ENCODE measurements at places on chromosomes 11 and 22.

- DNase-seq = no peak
Observed at GRCh38 chr11:111364503-111364902, 14.6 kb downstream of the POU2AF1 start.

DNA sequence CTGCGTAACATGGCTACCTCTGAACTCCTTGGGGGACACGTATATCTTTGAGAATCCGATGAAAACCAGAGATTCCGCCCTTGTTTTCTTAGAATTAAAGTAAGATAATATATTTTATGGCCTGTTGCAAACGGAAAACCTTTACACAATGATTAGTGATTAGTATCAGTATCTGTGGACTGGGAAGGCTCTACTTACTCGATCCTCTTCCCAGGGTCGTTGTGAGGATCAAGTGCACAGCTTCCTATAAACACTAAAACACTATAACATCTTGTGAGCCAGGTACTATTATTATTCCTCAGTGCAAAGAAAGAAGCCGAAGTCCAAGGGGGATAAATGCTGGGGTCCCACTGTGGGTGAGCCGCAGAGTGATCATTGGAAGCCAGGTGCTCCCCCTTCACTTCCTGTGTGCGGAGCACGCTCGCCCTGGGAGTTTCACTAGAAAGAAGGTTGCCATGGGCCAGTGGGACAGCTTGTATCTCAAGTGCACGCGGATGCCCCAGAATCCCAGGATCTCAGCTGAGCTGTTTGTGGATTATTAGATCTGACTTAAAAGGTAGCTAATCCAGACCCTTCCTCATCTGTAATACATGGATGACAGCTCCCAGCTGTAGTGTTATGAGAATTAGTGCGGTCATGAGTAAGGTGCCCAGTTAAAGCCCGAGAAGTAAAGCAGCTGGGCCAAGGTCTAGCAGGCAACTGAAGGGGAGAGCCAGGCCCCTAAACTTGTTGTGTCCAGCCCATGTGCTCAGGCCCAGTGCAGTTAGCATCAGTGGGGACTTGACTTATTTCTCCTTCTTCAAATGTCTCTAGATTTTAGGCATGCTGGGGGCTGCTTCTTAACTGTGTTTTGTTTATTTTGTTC is 839 bp downstream of the CBY1 start:
- no peak for DNase-seq

GRCh38 chr11:8930456-8931175 is 2.1 kb downstream of the C11orf16 start:
- no peak for DNase-seq

GRCh38 chr11:113529606-113530005 is 54.4 kb upstream of the DRD2 start:
- DNase-seq = no peak

DNA sequence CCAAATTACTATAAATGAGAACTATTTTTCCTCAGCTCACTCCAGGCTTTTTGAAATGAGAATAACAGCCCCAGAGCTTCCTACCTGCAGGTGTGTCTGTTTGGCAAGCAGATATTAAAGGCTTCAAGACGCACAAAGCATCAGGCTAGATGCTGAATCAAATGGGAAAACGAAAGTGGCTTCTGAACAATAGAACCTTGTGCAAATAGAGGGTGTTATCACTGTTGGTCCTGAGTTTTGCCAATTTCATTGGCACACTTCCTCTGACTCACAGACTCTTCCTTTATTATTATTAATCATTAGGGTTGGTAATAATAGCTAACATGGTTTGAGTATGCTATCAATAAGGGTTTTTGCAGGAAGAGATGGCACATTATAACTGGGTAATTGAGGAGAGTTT is 13.4 kb downstream of the SYT13 start:
- no peak for DNase-seq

DNA sequence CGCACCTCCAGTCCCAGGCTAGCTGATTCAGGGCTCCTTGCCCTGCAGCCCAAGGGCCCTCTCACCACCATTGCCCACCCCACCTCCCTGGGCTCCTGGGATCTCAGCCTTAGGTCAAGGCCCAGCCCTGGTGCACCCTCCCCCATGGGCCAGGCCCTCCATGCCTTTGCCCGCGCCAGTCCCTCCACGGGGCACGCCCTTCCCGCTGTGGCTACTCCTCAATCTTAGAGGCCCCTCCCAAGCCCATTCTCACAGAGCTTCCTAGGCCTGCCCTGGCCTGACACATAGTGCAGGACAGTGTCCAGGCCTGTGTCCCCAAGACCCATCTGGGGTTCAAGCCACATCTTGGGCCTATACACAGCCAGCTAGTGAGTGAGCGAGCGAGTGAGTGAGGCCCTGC is 6.9 kb downstream of the GP1BB start:
- no peak for DNase-seq

GRCh38 chr22:30947816-30948454 is 20.6 kb downstream of the MORC2 start:
- DNase-seq = no peak

GRCh38 chr11:121039971-121040613 is 16.2 kb downstream of the TBCEL start:
- DNase-seq = no peak

GRCh38 chr11:89249196-89249595 is 71.5 kb downstream of the TYR start:
- no peak for DNase-seq

DNA sequence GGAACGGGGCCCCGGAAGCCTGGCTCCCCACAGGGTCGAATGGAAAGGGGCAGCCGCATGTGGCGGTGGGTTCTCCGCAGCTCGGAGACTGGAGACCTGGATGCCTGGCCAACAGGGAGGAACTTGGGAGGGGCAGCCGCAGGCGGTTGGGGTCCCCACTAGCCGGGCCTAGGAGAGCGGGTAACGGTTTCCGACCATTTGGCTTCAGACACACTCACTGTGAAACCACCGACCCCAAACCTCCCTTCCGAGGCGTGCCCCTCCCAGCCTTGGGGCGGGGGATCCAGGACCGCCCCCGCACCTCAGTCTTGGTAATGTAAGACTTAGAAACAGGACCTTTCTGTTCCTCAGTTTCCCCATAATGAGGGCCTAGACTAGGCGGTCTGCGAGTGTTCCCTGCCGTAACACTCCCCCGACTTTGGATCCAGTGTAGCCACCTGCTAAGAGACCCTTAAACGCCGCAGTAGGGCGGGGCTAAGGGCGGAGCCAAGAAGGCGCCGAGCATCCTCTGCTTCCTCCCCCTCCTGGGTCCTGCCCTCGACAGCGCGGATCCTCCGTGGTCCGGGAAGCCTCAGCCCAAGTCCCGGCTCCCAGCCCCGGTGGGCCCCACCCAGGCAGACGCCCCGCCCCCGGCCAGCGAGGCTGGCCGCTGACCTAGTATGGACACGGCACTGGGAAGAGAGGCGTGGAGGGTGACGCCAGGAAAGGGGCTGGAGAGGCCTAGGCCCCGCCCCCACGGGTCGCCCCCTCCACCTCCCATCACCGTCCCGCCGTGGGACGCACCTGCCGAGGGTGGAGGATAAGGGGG is 1.8 kb upstream of the RASGRP2 start:
- no peak for DNase-seq

DNA sequence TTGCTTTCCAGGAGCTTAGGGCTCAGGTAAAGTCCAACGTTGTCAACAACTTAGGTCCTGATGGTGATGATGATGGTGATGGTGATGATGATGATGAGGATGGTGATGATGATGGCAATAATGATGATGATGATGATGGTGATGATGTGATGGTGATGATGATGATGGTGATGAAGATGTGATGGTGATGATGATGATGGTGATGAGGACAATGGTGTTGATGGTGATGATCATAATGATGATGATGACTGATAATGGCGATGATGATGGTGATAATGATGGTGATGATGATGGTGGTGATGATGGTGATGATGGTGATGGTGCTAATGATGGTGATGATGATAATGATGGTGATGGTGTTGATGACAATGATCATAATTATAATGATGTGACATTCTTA is 750.2 kb downstream of the TBC1D22A start:
- no peak for DNase-seq

DNA sequence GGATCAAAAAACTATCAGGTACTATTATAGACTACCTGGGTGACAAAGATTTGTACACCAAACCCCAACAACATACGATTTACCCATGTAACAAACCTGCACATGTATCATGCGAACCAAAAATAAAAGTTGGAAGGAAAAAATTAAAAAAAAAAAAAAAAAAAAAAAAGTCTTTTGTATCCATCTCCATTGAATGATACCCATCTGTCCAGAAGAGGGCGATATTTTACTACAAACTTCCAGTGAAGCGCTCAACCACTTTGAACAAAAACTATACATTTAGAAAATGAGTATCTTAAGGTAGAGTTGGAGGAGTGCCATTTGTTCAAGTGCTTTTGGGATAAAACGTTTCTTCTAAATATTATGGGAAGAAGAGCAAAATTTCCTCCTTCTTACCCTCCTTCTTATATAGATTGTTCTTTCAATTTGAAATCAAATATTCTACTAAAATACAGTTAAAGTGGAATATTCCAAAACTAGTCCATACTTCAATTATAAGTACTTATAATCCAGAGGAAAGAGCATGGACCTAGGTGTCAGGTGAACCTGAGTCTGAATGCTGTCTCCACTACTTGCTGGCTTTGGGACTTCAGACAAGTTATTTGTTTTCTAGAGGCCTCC is 23.3 kb downstream of the ARL14EP start:
- DNase-seq = no peak

DNA sequence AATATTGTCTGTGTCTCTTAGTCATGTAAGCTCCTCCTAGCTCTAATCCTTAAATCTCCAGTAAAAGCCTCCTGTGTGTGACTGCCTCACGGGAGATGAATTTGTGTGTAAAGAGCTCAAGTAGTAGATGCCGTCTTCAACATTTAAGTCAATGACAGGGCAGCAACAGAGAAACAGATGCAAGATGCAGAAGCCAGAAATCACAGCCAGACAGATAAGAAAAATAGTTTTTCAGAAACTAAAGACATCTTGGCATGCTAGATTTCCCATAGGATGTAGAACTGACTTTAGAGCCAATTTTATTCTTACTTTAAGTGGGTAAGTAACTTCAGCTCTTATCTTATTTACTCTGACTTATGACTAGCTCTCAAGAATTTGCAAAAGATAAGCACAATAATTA is 652.8 kb downstream of the KCNA4 start:
- no peak for DNase-seq

GRCh38 chr11:93840981-93841380 is 9.4 kb downstream of the VSTM5 start:
- no peak for DNase-seq

GRCh38 chr11:128565881-128566280 is 21.5 kb downstream of the ETS1 start:
- no peak for DNase-seq

DNA sequence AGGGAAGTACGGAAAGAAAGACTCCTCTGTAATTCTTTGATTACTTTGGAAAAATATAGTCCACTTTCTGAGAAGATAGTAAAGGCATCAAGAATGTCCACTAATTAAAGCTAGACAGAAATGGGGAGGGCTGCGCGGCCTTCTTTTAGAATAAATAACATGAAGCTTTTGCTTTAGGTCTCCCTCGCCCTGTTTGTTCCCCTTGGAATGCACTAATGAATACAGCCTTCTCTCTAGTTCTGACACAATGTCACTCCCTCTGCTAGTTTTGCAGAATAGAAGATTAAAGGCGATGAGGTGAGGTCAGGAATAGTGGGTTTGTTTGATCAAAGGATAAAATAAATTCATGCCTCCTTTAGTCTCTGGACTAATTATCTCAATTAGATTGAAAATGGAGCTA is 543.9 kb downstream of the OPCML start:
- no peak for DNase-seq

GRCh38 chr11:97506076-97506759 is 1116.4 kb downstream of the JRKL start:
- no peak for DNase-seq

DNA sequence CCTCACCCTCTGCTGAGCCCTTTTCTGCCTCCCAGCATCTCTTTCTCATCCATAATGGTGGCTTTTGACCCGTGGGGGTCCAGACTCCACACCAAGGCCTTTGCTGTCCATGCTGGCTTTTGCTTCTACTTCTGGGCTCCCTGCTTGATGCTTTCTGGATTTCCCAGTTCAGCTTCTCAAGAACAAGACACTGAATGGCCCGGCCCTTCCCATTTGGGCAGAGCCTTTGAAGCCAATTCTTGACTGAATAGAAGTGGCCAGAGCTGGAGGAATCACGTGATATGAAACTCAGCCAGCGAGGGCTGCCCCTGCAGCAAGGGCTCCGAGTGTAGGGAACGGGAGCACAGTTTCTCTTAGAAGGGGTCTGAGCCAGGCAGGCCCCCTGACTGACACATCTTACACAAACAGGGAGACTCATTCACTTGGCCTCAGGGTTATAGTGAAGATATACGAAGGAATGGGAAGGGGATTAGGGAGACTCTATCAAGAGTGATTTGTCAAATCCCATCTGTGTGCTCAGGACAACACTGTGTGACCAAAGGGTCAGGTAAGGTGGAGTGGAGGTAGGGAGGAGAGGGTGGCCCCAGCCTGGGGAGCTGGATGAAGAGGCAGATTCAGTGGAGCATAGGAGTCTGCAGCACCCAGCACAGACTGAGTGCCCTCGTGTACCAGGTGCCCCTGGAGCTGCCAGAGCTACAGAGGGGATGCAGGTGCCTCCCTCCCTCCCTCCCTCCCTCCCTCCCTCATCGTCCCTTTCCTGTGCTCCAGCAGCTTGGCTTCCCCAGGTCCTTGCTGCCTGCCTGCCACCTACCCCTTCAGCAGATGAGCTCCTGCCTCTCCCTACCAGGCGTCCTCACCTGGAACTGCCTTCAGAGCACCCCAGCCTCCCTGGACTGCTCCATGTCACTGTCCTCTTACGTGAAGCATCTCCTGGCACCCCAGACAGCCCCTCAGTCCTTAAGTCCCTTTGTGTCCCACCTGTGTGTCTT is 106.0 kb downstream of the TRIM29 start:
- DNase-seq = peak; percentile 33

- DNase-seq = no peak
Observed at GRCh38 chr11:77801477-77801876, 19.0 kb downstream of the RSF1 start.

- no peak for DNase-seq
Observed at GRCh38 chr11:76491644-76492043, 46.8 kb downstream of the EMSY start.

DNA sequence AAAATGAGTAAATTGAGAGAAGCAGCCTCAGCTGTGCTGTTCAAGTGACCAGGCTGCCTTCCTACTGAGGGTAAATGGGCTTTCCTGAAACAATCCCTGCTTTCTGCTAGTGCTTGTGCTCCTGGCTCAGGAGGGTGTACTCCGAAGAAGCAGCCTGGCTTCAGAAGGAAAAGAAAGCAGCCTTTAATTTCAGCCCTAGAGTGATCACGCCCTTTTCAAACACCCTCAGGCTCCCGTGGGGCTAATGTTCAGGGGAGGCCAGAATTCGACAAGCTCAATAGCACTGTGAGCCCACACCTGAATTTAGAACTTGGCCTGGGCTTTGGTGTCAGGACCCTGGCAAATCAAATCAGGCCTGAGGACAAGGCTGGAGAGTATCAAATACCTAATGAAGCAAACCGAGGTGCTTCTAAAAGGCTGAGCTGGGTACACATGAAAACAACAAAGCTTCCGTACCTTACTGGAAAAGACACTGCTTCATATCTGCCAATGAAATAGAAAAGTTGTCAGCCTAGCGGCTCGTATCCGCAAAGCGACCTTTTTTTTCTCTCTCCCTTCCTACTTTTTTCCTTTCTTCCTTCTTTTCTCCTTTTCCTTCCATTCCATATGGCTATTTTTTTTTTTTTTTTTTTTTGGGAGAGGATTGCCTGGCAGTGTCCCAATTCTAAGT is 387.8 kb downstream of the SOX6 start:
- DNase-seq = peak; percentile 10

Data from C1 segment of cervical spinal cord (tissue), 14 donors.